Osteocyte (in vitro differentiated cells): ENCODE measurements at places on chromosomes 2 and 18. TPM values are rescaled to one million over a fixed set of nuclear protein-coding genes. Genes with fewer than 3 reads are reported as not detected.

GRCh38 chr2:226677080-226677479, 122.5 kb downstream of the IRS1 start:
- H3K27ac ChIP-seq, result no peak overlapping the region
- no peak for DNase-seq
- no peaks in the 10 kb centered on the region for H3K36me3 ChIP-seq
- no peak overlapping the region for H3K4me3 ChIP-seq
- no peaks in the 10 kb centered on the region for H3K27me3 ChIP-seq
- peaks cover 3% of the 10 kb centered on the region for H3K4me1 ChIP-seq

DNA sequence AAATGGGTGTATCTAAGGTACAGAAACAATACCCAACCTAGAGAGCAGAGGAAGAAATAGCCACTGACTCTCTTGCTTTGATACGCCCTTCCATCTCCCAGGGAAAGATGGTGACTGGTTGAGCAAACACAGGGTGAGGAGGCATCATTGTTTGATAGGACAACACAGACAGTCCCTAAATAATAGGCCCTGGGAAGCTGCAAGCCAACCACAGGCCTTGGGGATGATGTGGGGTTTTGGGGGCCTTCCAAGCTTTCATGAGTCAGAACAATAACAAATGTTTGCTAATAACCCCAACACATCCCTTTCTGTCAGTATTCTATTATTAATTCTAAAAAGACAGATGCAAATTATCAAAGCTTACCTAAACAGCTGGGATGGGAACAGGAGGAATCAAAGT, 9.8 kb downstream of the LGALSL start:
- H3K36me3 ChIP-seq, result peaks cover 7% of the 10 kb centered on the region
- H3K27me3 ChIP-seq, result no peaks in the 10 kb centered on the region
- H3K4me3 ChIP-seq, result no peak overlapping the region
- H3K27ac ChIP-seq, result no peak overlapping the region
- DNase-seq, result no peak
- H3K4me1 ChIP-seq, result no peaks in the 10 kb centered on the region

GRCh38 chr2:100820273-100820522, 259 bp downstream of the NPAS2 start:
- H3K27me3 ChIP-seq, result no peaks in the 10 kb centered on the region
- peak overlapping the region; percentile 68 for H3K4me3 ChIP-seq
- DNase-seq, result no peak
- peaks cover 43% of the 10 kb centered on the region for H3K4me1 ChIP-seq
- H3K36me3 ChIP-seq, result peaks cover 2% of the 10 kb centered on the region

DNA sequence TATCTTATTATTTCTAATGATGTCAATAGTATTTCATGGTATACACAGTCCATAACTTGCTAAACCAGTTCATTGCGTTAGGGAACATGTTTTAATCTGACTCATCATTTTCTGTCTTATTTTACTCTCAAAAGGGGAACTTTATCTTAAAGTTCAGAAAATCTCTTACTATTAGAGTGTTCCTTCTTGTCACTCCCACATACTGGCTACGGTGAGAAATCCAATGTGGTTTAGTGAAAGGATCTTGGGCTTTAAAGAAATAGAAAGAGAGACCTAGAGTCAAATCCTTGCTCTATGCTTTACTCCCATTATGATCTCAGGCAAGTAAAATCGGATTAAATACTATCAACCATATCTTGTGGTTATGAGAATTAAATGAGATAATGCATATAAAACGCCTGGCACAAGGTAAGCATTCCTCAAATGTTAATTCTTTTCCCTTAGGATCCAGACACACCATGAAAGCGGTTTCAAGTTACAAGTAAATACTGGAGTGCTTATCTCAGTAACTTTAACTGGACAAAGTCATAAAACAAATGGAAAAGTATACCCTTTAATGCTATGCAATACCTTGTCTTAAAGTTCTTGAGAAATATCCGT, 576.0 kb downstream of the ARHGAP15 start:
- DNase-seq, result no peak
- H3K4me3 ChIP-seq, result no peak overlapping the region
- H3K4me1 ChIP-seq, result no peaks in the 10 kb centered on the region

NEU2 gene
- total RNA-seq, result not detected in 2 replicates
